CD8-positive, alpha-beta memory T cell (primary cell): ENCODE measurements at places on chromosomes 2 and 18.

DNA sequence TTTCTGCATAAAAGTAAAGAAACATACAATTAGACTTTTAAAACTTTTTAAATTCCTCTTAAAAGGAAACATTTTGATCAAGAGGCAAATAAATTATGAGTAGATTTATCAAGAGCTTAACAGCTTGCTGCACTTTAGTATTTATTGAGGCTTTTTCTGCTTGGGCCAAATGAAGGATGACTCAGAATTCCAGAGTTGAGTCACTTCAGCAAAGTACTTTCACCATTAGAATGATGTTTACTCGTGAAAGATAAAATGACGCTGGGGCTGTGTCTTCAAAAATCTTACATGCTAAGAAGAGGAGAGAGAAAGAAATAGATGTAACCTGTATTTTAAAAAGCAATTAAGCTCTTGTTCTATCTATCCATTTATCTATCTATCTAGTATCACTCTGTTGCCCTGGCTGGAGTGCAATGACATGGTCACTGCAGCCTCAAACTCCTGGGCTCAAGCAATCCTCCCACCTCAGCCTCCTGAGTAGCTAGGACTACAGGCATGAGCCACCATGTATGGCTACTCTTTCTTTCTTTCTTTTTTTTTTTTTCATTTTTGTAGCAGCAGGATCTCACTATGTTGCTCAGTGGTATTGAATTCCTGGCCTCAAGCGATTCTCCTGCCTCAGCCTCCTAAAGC is 75.3 kb upstream of the RIOK3 start:
- H3K36me3 ChIP-seq: no peaks in the 10 kb centered on the region
- DNase-seq: no peak
- no peaks in the 10 kb centered on the region for H3K27me3 ChIP-seq
- H3K4me3 ChIP-seq: no peak overlapping the region
- no peaks in the 10 kb centered on the region for H3K4me1 ChIP-seq
- no peak overlapping the region for H3K27ac ChIP-seq

DNA sequence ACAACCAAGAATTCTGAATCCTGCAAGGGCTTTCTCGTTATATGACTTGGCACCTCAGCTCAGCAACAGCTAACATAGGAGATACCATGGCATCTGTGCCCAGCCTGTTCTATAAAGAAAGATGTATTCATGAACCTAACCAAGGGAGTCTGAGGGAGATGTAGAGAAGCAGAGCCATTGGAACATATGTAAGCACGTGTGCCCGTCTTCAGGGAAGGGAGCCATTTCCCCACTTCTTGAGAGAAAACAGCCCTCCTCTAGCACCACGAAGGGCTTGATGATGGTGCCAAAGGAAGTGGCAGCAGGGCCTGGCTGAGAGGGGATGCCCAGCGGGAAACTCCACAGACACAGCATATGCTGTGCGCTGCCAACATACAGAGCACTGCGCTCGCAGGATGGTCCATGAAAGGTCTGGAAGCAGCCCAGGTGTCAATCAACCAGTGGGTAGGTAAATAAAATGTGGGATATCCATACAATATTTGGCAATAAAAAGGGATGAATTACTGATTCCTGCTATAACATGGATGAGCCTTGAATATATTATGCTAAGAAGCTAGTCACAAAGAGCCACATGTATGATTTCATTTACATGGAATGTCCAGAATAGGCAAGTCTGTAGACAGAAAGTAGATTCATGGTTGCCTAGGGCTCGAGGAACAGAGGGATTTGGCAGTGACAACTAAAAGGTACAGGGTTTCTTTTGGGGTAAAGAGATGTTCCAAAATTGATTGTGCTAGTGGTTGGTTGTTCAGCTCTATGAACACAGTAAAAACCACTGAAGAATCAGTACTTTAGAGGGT is 16.1 kb downstream of the TMEM247 start:
- DNase-seq: no peak
- H3K27me3 ChIP-seq: no peaks in the 10 kb centered on the region
- no peak overlapping the region for H3K27ac ChIP-seq
- peaks cover 5% of the 10 kb centered on the region for H3K4me1 ChIP-seq
- no peak overlapping the region for H3K4me3 ChIP-seq

DNA sequence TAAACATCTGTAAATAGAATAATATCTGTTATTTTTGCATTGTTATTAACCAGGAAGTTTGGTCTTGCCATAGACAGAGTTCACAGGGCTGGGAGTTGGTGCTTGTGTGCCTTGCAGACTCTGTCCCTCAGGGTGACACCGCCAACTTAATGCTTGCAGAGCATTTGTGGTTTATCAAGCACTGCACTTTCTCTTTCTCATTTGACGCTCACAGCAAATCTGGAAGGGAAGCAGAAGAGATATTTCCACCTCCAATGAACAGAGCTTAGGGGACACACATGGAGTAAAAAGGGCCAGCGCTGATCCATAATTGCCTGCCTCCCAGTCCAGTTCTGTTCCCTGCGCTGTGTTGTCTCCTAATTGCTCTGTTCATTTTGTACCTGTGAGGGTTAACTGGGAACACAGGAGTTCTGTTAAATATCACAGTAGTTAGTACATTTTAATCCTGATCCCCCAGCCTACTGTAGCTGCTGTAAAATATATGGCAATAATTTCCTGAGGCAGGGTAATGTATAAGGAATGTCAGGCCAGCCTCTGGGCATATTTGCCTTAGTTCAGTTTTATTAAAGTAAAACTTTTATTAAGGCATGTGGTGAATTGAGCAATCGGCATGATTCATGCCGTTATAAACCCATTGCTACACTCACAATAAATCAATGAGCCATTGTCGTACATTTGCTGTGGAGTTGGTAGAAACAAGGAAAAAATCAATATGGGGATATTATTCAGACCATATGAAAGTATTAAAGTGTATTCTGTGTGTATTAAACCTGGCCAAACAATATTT is 182.5 kb upstream of the OSR1 start:
- no peaks in the 10 kb centered on the region for H3K4me1 ChIP-seq
- H3K27ac ChIP-seq: no peak overlapping the region
- no peaks in the 10 kb centered on the region for H3K27me3 ChIP-seq
- DNase-seq: no peak
- no peak overlapping the region for H3K4me3 ChIP-seq

DNA sequence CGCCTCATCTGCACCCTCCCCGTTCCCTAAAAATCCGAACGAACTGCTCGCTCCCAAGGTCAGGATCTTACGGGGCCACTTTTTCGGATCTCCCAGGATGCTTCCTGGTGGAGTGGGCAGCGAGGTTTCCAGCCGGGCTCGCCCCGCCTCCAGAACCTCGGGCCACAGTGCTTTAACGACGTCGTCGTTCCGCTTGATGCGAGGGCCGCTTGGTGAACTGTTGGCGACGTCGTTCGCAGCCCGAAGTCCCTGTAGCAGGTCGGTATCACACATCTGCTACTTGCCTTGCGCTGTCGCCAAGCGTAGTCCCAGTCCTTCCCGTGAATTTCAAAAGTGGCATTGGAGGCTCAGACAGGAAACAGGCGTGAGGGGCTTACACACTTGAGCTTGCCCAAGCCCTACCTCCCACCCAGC is 15.3 kb downstream of the EVX2 start:
- H3K27ac ChIP-seq: no peak overlapping the region
- no peak for DNase-seq
- H3K4me1 ChIP-seq: no peaks in the 10 kb centered on the region
- H3K27me3 ChIP-seq: peaks cover 52% of the 10 kb centered on the region
- no peaks in the 10 kb centered on the region for H3K36me3 ChIP-seq
- no peak overlapping the region for H3K4me3 ChIP-seq

- no peaks in the 10 kb centered on the region for H3K4me1 ChIP-seq
- DNase-seq: no peak
- H3K27ac ChIP-seq: no peak overlapping the region
- no peaks in the 10 kb centered on the region for H3K27me3 ChIP-seq
- no peaks in the 10 kb centered on the region for H3K36me3 ChIP-seq
- H3K4me3 ChIP-seq: no peak overlapping the region
Observed at GRCh38 chr2:75949385-75950030, 238.8 kb upstream of the GCFC2 start.

DNA sequence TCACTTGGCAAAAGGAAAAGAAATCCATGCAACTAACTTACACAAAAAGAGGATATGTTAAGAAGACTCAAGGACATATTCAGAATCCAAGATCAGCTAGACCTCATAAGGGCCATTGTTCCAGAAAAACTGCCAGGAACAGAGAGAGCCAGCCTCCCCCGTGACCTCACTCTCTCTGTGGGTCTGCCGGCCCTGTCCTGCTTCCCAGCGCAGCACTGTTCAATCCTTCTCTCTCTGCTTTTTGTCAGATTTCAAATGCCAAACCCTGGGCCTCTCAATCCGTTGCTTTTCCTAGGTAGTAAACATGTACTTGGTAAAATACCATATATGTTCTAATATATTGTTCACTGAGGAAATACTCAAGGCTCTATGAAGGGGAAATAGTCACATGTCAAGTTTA is 40.0 kb upstream of the ACKR3 start:
- H3K27ac ChIP-seq: no peak overlapping the region
- H3K4me3 ChIP-seq: no peak overlapping the region
- no peaks in the 10 kb centered on the region for H3K27me3 ChIP-seq
- no peaks in the 10 kb centered on the region for H3K36me3 ChIP-seq
- H3K4me1 ChIP-seq: no peaks in the 10 kb centered on the region
- DNase-seq: no peak

DNA sequence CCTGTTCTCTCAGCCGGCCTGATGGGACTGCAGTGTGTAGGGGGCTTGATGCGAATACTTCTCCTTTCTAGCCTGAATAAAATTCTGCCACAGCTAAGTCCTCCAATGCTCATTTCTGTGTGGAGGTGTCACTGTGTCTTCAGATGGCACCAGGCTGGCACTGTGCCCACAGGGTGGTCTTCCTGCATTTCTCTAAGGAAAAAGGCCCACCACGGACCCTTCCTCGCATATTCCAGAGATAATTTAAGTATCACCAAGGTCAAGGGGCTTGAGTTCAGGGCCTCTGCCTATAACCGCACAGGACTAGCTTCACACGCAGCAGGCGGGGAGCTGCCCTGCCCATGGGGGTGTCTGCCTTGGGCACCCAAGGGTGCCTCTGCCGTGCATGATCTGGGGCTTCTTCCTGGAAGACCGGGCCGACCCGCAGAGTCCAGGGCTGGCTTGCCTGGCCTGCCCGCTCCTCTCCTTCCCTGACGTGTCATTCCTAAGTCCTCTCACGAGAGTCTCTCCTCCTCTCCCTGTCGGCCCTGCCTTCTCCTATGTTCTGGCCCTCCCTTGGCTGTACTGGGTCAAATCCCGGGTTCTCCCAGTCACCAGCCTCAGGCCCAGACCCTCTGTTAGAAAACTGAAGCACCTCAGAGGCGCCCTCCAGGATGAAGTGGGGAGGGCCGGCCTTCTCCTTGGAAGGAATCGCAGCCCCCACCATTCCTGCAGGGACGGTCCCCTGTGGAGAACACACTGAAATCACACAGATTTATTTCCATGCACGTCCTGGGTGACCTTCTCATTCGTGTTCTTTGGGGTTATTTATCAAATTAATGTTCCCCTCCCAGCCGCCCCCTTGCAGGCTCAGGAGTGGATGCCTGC is 48.9 kb upstream of the PXDN start:
- H3K4me3 ChIP-seq: no peak overlapping the region
- H3K27me3 ChIP-seq: no peaks in the 10 kb centered on the region
- H3K4me1 ChIP-seq: no peaks in the 10 kb centered on the region

DNA sequence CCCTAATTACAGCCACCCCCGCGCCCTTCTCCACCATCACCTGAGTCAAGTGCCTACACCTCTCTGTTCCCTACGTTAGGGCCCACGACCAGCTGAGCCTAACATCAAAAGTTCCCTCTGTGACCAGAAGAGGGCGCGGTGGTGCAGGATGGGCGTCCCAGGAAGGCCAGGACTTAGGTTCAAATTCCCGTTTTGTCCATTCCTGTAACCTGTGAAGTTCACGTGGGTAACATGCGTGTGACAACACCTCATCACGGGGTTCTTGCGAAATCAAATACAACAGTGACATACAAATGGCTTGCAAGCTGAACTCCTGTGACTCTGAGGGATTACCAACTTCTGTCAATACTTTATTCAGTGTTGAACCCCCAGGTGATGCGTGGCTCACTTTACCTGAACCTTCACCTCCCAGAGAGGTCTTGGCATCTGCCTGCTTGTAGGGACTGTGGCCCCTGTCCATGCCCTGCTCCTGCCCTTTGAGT is 207.9 kb downstream of the ARL4C start:
- H3K27me3 ChIP-seq: no peaks in the 10 kb centered on the region
- peak; percentile 65 for DNase-seq
- H3K36me3 ChIP-seq: no peaks in the 10 kb centered on the region
- H3K4me3 ChIP-seq: peak overlapping the region; percentile 45
- peaks cover 58% of the 10 kb centered on the region for H3K4me1 ChIP-seq
